Body of pancreas (tissue), 4 donors: ENCODE measurements at places on chromosomes 11 and 22. TPM values are rescaled to one million over a fixed set of nuclear protein-coding genes. Genes with fewer than 3 reads are reported as not detected.
A peak's percentile ranks its signal among the peaks of the same experiment; 100 is the strongest.

- H3K27ac ChIP-seq, result no peak overlapping the region
Measured at GRCh38 chr22:29717789-29718188, 2.0 kb upstream of the CABP7 start.

The CXCR5 gene
- total RNA-seq, result not detected

The CHRNA10 gene
- 2.3 TPM for total RNA-seq

DNA sequence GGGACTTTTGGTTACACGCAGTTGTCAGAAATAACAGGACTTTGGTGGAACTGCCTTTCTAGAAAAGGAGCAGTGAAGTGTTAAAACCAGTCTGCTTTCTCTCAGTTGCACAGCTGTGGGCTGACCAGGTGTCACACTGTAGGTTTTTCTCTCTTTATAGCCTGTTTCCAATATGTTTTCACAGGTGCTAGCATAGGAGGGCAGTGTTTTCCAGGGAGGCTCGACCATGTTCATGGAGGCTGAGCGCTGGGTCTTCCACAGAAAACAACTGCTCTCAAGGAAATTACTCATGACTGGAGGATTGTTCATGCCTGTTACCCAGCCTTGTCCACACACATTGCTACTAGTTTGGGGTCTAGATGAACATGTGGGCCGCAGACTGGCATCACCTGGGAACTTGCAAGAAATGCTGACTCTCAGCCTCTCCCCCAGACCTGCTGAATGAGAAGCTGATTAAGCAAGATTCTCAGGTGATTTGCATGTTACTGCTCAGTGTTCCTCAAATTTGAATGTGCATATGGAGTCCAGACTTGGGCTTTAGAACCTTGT lies 157.7 kb downstream of the MAML2 start:
- DNase-seq, result no peak
- H3K27me3 ChIP-seq, result no peaks in the 10 kb centered on the region
- H3K27ac ChIP-seq, result no peak overlapping the region
- H3K4me3 ChIP-seq, result no peak overlapping the region
- H3K36me3 ChIP-seq, result no peaks in the 10 kb centered on the region

- peak overlapping the region; percentile 97 for H3K4me3 ChIP-seq
- peak overlapping the region; percentile 79 for H3K27ac ChIP-seq
- no peaks in the 10 kb centered on the region for H3K36me3 ChIP-seq
- peaks cover 39% of the 10 kb centered on the region for H3K4me1 ChIP-seq
- peak; percentile 88 for DNase-seq
Measured at GRCh38 chr11:17012712-17013547, 1.3 kb downstream of the PLEKHA7 start.

The UCP3 gene
- 1.6 TPM for total RNA-seq

DNA sequence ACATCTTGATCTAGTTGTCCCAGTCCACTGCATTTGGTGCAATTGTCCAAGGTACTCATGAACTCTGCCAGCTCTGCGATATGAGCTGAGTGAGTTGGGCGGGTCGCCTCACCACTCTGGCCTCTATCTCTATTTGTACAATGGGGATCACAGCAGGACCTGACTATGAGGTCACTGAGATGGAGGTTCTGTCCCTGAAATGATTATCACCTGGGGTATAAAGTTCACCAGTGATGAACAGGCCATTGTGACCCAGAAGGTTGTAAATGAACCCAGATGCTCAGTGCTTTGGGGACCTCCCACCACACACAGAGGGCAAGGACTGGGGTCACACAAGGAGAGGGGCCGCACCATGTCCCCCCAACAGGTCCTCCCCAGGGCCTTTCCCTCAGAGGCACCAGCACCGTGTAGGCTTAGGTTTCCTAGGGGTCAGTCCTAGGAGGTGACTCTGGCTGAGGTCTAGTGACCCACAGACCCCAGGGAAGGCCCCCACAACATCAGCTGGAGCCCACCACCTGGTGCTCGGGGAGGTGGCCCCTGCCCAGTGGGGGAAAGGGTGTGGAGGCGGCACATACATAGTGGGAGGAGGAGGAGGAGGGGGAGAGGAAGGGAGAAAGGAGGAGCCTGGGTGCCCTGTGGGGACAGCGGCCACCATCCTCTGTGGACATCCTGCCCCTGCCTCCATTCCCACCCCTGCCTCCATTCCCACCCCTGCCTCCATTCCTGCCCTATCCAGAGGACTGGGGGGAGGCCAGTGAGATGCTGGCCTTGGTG lies 25.0 kb upstream of the IGLL1 start:
- no peak overlapping the region for H3K27ac ChIP-seq
- H3K4me3 ChIP-seq, result no peak overlapping the region
- H3K4me1 ChIP-seq, result no peaks in the 10 kb centered on the region
- H3K36me3 ChIP-seq, result no peaks in the 10 kb centered on the region
- DNase-seq, result no peak

- H3K27ac ChIP-seq, result no peak overlapping the region
- no peaks in the 10 kb centered on the region for H3K27me3 ChIP-seq
Measured at GRCh38 chr11:116984186-116984585, 114.0 kb downstream of the SIK3 start.

- H3K36me3 ChIP-seq, result no peaks in the 10 kb centered on the region
- H3K4me3 ChIP-seq, result no peak overlapping the region
- no peak overlapping the region for H3K27ac ChIP-seq
- DNase-seq, result no peak
Measured at GRCh38 chr11:27842290-27842689, 142.0 kb upstream of the BDNF start.

- H3K27me3 ChIP-seq, result no peaks in the 10 kb centered on the region
- DNase-seq, result no peak
- no peaks in the 10 kb centered on the region for H3K4me1 ChIP-seq
- no peak overlapping the region for H3K27ac ChIP-seq
Measured at GRCh38 chr11:126514061-126514693, 158.7 kb downstream of the ST3GAL4 start.

- no peak overlapping the region for H3K27ac ChIP-seq
- H3K27me3 ChIP-seq, result no peaks in the 10 kb centered on the region
- no peak overlapping the region for H3K4me3 ChIP-seq
- H3K4me1 ChIP-seq, result peaks cover 12% of the 10 kb centered on the region
Measured at GRCh38 chr22:44398856-44399837, 86.4 kb upstream of the SHISAL1 start.

- DNase-seq, result peak; percentile 39
- peaks cover 58% of the 10 kb centered on the region for H3K4me1 ChIP-seq
- peak overlapping the region; percentile 67 for H3K27ac ChIP-seq
- no peak overlapping the region for H3K4me3 ChIP-seq
- H3K36me3 ChIP-seq, result no peaks in the 10 kb centered on the region
Measured at GRCh38 chr11:128854841-128855240, 12.3 kb downstream of the KCNJ1 start.
